Eye (tissue), 1 donor: ENCODE measurements at places on chromosomes 1 and 21.

DNA sequence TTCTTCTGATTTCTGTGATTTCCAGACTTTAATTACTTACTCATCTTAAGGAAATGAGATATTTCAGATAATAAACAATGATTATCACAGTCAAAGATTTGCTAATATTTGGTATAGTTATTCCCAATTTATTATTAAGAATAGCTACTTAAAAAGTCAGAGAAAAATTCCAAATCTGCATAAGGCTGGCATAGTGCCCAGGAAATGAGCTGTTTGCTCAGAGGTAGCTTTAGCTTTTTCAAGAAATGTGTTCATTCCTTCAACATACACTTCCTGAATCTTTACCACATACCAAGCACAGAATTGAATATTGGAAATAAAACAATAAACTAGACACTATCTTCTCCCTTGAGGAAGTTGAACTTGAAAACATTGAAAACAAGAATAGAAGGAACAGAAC, 44.3 kb upstream of the KCNK1 start:
- peak; percentile 14 for DNase-seq

GRCh38 chr1:45221716-45222115, 15.3 kb upstream of the ZSWIM5 start:
- DNase-seq = no peak

DNA sequence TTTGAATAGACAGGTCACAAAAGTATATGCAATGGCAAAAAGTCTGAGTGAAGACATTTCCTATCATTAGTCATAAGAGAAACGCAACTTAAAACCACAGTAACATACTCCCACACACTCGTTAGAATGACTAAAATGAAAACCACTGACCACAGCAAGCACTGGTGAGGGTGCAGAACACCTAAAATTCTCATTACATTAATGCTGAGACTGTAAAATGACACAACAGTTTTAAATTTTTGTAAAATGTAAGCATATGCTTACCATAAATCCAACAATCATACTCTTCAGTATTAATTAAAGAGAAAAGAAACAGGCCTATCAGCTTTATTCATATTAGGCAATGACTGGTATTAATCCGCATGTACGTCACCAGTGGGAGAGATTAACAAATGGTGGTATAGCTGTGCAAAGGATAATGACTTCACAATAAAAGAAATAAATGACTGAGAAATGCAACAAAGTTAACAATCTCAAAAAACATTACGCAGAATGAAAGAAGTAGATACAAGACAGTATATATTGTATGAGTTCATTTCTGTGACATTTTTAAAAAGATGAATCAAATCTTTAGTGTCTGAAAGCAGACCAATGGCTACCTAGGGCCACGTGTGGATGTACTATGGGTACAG, 253.5 kb downstream of the AKT3 start:
- no peak for DNase-seq

DNA sequence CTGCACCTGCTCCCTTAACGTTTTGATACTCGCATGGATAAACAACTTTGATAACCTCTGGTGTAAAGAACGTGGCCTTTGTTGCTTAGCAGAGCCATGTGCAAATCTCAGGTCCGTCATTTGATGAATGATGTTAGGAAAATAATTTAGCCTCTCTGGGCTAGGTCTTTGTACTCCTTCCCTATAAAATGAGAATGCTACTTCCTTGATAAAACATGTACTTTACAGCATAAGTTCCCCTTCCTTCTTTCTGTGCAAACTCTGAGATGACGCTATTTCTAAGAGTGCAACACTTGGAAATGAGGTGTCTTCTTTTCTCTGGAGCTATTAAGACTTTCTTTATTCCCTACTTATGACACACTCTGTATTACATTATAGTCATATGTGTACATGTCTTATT, 243.4 kb downstream of the RGS7 start:
- no peak for DNase-seq
